H54 (cell line): ENCODE measurements at places on chromosomes 12 and 14.

DNA sequence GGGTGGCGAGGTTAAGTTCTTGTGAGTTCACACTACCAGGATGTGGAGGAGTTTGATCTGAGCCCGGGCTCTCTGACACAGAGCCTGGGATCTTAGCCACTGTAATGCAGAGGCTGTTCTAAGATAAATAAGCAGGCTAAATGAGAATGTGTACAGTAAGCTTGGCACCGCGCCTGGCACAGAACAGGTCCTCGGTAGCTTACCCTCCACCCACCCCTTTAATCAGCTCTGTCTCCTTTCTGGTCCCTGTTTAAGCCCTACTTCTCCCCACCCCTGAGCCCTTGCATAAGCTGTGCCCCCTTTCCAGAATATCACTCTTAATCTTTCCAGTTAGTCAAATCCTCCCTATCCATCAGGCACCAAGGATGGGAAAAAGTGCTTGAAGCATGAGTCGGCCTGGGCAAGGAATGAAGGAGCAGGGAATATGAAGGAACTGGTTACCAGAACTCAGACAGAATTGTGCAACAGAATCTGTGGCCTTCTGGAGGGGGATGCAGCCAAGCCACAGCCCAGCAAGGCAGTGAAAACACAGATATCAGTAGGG is 32.8 kb upstream of the CMKLR1 start:
- no peak for DNase-seq

GRCh38 chr12:109715310-109716091 is 1.9 kb downstream of the FAM222A start:
- DNase-seq: no peak

DNA sequence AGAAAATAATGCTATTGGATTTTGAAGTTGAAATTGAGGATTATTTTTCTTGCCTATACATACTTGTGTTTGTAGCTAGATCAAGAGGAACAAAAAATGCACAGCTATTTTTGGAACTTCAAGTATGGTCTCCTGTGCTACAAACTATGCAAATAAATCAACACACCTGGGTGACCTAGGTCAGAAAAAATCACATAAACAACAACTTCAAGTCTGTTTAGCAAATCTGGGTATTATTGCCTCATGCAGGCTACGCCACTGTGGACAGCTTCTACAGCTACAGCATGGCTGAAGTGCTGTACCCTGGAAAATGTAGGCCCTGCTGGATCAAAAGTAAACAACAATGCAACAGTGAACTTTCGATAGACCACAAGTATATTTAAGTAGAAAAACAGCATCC is 87.5 kb downstream of the SLC6A15 start:
- DNase-seq: no peak

DNA sequence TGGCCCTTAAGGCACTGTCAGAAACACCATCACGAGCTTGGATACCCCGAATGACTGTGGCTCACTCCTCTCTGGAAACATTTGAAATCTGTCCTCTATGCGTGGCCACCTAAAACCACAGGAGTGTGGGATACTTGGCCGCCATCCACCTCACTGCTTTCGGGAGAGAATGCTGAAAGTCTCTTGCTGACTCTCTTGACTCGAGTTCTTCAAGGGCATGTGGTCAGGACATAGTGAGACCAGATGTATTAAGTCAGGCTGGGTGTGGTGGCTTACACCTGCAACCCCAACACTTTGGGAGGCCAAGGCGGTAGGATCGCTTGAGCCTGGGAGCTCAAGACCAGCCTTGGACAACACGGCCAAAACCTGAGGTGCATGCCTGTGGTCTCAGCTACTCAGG is 174.7 kb upstream of the ALG10B start:
- no peak for DNase-seq

- DNase-seq: no peak
These were observed 18.3 kb downstream of the KCTD10 start for GRCh38 chr12:109458771-109459208.

GRCh38 chr12:66598079-66598478 is 80.8 kb downstream of the GRIP1 start:
- no peak for DNase-seq

DNA sequence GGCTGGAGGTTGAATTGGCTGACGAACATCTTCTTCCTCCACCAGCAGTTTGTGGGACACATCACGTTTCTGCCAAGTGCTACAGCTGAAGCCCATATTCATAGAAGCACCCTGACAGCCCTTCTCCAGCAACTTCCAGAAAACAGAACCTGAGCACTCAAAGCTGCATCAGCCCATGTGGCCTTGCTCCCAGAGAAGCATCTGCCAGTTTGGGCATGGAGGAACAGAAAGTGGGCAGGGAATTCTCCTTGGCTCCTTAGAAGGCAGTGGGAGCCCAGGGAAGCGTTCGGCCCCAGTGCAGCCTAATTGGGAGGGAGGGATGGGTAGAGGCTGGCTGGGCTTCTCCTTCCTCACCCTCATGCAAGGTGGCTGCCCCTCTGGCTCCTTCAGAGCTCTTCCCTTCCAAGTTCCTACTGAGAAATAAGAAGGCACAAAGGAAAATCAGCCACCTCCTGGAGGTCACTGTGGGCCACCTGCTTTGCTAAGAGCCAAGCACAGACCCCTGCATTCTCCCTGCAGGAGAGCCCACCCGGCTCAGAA is 4.1 kb upstream of the NGB start:
- DNase-seq: no peak

DNA sequence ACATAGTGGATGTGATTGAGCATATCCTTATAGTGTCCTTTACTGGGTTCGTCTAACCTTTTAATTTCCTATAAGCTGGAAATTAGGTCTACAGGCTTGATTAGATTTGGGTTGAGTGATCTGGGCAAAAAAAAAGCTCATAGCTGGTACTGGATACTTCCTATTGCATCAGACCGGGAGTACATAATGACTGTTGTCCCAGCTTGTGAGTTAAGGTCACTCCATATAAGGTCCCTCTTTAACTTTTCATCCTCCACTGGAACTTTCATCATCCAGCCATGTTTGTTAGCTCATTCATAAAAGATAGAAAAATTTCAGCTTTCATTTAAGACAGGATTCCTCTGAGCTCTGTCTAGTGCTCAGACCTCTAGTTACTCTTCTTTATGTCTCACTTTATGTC is 80.8 kb downstream of the C14orf132 start:
- no peak for DNase-seq

- DNase-seq: no peak
These were observed 147.0 kb downstream of the SLC16A7 start for GRCh38 chr12:59742841-59743240.

DNA sequence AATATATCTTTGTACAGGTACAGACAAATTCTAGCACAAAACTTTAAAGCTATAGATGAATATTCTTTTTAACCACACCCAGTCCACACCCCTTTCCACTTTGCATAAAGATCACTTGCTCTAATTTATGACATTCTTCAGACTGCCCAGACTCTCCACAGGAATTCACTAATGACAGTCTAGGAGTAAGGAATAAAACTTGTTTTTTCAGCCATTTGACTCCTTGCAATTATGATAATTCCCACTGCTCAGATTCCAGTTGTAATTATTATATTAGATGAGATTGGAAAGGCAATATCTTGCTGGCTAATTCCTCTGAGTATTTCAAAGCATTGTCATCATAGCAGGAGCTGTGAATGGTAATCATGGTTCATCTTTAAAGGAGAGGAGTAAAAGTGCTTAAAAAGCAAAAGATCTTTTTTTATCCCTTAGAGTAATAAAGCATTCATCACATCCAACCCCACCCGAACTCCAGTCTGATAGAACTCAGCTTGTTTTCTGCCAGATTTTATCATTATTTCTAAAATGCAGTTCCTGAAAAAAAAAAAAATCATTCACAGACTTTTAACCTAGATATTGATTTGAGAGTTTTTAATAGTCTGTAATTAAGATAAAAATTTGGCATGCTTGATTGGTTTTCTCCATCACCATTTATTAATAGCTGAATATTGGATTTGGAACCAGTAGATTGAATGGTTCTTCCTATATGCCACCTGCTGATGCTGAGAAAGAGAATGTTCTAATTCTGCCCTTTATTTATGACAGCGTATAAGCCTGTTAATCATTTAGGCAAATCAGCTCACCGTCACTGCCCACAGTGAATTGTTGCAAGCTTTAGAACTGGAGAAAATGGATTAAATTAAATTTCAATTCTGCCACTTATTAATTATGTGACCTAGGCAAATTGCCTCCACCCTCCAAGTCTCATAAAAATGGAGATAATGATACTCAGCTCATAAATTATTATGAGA is 93.9 kb upstream of the RASSF8 start:
- no peak for DNase-seq

GRCh38 chr14:92690171-92691011 is 58.0 kb downstream of the LGMN start:
- peak; percentile 82 for DNase-seq

DNA sequence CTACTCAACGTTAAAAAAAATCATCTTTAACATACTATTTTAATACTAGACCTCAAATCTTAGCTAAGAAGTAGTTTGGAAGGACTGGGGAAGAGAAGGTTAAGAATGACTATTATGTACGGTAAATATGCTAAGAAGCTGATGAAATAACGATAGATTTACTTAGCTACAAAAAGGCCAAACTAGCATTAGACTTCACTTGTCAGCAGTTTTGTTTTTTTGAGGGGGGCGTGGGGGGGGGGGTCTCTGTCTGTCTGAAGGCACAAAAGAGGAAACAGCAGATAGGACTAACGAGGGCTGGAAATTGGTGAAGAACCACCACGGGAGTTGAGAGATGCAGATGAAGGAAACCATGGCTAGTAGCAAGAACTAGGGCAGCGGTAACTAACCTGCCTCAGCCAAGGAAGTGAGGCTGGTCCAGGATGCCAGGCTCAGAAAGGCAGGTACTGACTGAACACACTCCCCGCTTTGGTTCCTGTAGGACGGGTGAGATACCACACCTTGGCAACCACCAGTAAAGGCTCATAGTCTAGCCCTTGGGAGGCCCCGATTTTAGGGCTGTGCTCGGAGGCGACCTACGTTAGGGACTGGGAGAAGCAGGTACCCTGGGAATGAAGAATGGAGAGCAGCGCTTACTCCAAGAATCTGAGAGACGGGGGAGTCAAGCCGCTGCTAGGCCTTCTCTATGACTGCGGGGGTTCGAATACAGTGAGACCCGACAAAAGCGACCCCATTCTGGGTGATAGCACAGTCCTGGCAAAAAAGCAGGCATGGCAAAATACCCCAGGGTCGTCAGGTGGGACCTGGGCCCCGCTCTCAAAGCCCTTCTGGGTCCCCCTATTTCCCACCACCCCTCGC is 675 bp downstream of the NEDD8 start:
- DNase-seq: no peak

GRCh38 chr12:69569236-69569635 is 16.0 kb upstream of the CCT2 start:
- no peak for DNase-seq

DNA sequence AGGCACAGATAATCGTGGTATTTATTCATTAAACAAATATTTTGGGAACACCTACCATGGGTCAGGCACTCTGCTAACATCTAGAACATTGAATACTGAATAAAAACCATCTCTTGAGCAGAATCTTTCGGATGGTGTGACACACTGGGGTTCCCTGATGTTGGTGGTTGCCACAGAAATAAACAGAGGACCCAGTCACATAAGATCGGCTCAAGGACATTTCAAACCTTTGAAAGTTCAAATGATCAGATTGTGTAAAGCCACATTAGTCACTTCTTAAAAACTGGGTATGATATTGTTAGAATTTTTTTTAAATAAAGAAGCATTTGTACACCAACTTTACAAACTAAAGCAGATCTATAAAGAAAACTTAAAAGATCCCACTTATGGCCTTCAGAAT is 39.0 kb downstream of the NR1H4 start:
- no peak for DNase-seq

DNA sequence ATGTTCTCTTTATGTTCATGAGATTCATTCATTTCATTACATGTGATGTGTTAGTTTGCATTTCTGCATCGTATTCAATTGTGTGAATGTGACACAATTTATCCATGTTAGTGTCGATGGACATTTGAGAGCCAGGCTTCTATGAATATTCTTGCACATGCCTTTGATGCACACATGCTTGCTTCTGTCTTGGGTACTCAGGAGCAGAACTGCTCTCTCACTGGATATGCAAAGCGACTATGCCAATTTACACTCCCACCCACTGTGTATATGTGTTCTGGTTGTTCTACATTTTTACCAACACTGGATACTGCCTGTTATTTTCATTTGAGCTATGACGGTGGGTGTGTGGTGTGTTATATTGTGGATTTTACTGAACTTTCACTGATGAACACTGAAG is 84.3 kb upstream of the GTF2A1 start:
- no peak for DNase-seq

DNA sequence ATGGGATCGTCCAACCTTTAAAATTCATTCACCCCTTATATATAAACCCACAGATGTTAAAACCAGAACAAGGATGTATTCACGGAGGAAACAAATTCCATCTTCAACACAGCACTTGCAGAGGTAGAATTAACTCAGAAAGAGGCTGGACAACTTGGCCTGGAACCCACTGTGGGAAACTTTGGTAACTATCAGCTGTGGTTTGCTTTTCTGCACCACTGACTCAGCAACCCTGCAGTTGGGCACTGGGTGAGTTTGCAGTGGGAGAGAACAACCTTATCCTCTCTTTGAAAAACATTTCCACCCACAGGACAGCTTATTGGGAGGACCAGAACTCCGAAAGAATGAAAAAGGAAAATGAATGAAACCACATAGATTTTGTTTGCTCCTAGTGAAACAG is 66.3 kb downstream of the ZNF664 start:
- no peak for DNase-seq

DNA sequence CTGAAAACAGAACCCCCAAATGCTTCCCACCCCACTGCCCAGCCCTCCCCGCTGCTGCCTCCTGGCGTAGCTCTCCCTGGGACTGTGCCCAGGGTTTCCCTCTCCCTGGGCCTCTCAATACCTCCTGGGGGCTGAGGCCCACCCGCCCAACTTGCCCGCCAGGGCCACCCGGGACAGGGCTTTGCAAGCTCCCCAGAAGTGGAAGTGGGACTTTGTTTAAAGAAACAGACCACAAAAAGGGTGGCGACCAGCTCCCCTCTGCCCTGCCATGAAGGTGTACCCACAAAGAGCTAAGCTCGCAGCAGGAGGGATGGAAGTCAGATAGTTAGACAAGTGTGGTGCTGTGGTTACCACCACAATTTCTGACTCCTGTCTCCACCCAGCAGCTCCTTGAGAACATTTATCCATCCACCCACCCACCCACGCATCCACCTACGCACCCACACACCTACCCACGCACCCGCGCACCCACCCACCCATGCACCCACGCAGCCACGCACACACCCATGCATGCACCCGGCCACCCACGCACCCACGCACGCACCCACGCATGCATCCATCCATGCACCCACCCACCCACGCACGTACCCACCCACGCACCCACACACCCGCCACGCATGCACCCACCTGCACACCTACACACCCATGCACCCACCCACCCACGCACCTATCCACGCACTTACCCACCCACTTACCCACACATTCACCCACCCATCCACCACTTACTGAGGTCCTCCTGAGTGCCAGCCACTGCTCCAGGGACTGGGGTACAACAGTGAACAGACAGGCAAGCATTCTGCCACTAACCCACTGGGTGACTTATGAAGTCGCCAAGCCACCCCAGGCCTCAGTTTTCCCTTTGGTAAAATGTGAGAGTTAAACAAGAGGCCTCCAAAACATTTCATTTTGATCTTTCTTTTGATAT is 127.3 kb downstream of the SCARB1 start:
- no peak for DNase-seq

- no peak for DNase-seq
These were observed 111.5 kb upstream of the KITLG start for GRCh38 chr12:88691811-88692210.
